ENCODE measurements at places on chromosomes 5 and 9.

DNA sequence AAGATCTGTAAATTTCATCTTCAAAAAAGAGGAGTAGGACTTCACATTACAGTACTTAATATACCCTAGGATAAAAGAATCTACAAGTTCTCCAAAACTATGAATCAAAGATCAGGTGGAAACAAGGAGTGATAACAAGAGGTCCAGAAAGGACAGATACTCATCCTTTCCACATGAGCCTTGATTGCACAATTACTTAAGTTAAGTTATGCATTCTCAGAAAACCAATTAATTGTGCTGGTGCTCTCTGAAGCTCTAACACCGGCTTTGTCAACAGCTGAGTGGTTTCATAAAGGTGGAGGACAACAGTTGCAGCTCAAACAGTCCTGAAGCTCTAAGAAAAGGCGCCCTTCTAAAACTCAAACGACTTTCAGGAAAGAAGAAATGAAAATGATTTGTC lies 251.9 kb downstream of the BNC2 start:
- no peak for DNase-seq

DNA sequence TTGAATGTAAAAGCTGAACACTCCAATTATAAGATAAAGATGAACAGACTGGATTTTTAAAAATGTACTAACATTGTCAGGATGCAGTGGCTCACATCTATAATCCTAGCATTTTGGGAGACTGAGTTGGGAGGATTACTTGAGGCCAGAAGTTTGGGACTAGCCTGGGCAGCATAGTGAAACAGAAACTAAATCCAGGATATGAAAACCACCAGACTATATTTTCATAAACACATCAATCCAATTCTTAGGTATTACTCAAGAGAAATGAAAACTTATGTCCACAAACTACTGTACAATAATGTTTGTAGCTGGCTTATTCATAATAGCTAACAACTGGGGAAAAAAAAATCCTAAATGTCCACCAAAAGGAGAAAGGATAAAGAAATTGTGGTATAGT lies 26.8 kb upstream of the NAA35 start:
- DNase-seq, result no peak

GRCh38 chr5:518721-519120 lies 5.5 kb downstream of the SLC9A3 start:
- DNase-seq, result no peak

DNA sequence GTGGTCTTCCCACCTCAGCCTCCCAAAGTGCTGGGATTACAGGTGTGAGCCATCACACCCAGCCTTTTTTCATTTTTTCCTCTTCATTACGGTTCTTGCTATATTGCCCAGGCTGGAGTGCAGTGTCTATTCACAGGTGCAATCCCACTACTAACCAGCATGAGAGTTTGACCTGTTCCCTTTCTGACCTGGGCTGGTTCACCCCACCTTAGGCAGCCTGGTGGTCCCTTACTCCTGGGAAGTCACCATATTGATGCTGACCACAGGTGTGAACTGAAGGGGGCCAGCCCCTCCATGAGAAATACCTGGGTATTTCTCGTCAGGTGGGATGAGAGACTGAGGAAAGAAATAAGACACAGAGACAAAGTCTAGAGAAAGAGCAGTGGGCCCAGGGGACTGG lies 2.4 kb downstream of the PDE6A start:
- DNase-seq, result no peak

- DNase-seq, result no peak
Measured at GRCh38 chr5:140575309-140575708, 10.7 kb downstream of the SLC35A4 start.

DNA sequence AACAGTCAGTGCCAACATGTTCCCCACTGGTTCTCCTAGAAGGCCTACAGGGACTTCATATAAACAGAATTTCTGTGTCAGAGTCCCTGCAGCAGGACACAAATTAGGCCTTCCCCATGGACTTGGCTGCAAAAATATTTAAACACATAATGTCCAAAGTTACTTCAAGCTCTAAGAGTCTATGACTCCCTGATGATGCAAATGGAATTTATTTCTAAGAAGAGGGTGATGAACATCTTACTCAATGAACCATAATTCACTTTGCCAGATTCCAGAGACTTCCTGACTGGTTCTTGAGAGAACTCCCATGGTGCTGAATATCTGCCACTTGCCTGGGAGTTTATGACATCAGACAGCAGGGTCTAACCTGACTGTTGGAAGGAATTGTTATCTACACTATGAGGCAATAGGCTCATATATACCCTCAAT lies 32.7 kb upstream of the ADRA1B start:
- no peak for DNase-seq

GRCh38 chr5:159905496-159905895 lies 10.8 kb upstream of the ADRA1B start:
- no peak for DNase-seq

DNA sequence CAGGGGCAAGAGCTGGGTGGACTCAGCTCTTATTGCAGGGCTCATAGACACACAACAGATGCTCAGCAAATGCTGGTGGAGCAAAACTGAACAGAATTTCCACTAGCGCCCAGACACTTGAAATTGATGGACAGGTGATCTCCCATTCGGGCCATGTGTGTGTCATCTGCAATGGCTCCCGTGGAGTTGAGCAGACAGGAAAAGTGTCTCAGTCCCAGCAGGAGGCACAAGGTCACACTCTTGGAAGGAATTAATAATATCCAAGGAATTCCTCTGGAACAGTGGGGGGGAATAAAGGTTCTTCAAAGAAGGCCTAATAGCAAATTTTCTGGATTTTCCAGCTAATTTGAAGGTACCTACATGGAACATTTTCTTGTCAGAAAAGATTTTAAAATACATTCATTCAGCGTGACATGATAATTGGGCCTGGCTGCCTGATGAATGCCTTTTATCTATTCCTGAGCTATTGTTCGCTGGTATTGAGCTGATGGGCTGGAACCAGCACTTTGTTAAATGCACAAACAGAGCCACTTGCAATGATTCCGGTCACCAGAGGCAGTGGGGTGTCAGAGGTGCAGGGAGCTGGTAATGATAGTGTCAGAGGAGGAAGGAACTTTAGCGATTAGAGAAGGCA lies 31.5 kb upstream of the ALDH1B1 start:
- DNase-seq, result no peak

- no peak for DNase-seq
Measured at GRCh38 chr9:21840647-21841046, 38.2 kb downstream of the MTAP start.

- DNase-seq, result no peak
Measured at GRCh38 chr9:134488331-134489280, 153.0 kb upstream of the COL5A1 start.

DNA sequence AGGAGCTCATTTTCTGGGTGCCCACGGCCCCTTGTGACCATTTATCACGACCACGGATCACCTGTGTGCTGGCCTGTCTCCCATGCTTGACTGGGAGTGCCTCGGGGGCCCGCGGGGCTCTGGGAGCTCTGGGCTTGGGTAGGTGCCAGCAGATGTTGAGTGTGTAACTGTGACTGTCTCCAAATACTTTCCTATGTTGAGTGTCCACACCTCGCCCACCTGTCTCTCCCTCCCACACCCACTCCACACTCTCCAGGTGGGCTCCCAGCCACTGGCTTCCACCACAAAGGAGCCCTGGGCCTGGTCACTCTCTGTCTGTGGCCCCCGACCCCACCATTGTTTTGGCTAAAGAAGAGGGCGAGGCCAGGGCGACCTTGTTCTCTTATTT lies 196.4 kb downstream of the CDK5RAP2 start:
- DNase-seq, result no peak

- no peak for DNase-seq
Measured at GRCh38 chr9:18921366-18922075, 111.5 kb downstream of the SAXO1 start.

DNA sequence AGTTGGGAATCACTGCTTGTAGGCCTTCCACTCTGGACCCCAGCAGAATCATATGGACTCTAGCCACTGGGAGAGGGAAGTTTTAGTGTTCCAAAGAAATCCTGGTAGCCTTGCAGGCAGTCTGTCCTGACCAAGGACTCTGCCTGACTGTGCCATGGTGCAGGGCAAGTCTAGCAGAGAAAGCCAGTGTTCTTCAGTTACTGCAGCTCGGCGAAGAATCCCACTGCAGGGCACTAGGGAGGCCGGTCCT lies 20.3 kb upstream of the MATR3 start:
- DNase-seq, result no peak

DNA sequence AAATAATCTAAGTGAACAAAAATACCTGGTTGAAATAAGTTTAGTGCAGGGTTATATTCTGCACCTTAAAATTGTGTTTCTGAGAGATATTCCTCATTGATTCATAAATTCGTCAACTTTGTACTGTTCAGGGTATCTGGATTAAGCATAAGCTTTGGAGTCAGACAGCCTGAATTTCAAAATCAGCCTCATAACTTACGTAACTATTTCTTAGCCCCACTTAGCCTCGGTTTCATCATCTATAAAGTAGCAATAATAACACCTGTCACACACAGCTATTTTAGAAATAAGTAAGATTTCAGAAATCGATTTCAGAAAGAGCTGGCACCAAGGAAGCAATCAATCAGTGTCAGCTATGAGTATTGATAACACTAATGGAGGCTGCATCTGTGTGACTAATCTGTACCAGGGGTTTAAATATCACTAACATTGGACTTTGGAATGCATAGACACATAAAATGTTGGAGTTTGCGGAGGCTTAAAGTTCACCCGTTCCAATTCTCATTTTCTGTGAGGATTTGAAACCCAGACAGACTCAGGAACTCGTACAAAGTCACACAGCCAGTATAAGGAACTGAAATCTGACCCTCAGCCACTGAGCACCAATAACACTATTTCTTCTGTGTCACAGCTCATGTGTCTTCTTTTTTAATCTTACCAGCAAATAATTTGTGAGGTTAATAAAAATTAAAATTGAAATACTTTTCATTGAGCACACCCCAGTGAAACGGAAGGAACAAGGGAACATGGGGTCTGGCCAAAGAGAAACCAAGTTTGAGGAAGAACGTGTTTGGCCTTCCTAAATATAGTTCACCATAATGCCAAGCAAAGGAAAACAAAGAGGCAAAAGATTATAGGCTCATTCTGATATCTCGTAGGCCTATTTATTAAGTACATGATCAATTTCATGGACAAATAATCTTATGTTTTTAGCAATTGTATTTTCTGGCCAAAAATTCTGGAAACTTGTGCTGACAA lies 194.4 kb upstream of the PTGER4 start:
- no peak for DNase-seq

GRCh38 chr9:90818279-90818678 lies 16.7 kb downstream of the SYK start:
- no peak for DNase-seq

DNA sequence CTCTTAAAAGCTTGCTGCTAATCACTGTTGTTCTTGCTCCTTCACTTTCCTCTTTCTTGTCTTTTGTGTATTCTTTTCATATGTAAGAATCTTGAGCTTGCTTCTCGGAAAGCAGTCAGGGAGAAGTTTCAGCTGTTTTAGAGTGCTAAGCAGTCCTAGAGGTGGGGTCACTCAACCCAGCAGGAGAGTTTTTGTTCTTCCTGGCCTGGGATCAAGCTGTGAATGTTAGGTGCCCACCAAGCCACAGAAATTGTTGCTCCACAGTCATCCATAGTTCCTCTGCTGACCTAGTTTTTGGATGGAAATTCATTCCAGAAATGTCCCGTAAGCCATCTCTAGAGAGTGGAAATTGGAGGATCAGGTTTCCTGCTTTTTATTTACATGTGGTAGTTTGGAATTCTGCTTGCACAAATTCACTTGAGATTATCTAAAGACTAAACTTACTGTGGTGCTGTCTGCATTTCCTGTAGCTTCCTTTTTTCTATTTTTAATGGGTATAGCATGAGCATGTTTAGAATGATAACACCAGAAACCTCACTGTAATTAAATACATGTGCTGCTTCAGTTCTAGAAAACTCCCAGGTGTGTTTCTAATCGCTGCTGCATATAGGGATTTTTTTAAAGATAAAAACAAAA lies 108.7 kb downstream of the MAST4 start:
- no peak for DNase-seq

GRCh38 chr5:167312225-167312624 lies 979.2 kb upstream of the WWC1 start:
- DNase-seq, result no peak

- DNase-seq, result no peak
Measured at GRCh38 chr9:33438926-33439680, 8.3 kb downstream of the AQP3 start.

GRCh38 chr5:62450259-62450658 lies 37.7 kb downstream of the IPO11 start:
- no peak for DNase-seq
